ENCODE measurements at places on chromosomes 1 and 21.

GRCh38 chr1:153602749-153603148 lies 10.2 kb downstream of the S100A16 start:
- no peaks in the 10 kb centered on the region for H3K36me3 ChIP-seq
- no peak for DNase-seq
- no peaks in the 10 kb centered on the region for H3K27me3 ChIP-seq

GRCh38 chr21:31299291-31300147 lies 44.5 kb downstream of the TIAM1 start:
- no peak overlapping the region for H3K27ac ChIP-seq
- H3K4me3 ChIP-seq, result no peak overlapping the region
- H3K4me1 ChIP-seq, result no peaks in the 10 kb centered on the region
- no peaks in the 10 kb centered on the region for H3K27me3 ChIP-seq

GRCh38 chr1:51445351-51446090 lies 73.5 kb downstream of the EPS15 start:
- no peak overlapping the region for H3K4me3 ChIP-seq
- H3K27ac ChIP-seq, result no peak overlapping the region
- H3K4me1 ChIP-seq, result no peaks in the 10 kb centered on the region
- no peak for DNase-seq
- no peaks in the 10 kb centered on the region for H3K27me3 ChIP-seq
- H3K36me3 ChIP-seq, result peaks cover 43% of the 10 kb centered on the region

GRCh38 chr1:225480825-225481434 lies 53.1 kb upstream of the LBR start:
- no peak overlapping the region for H3K27ac ChIP-seq
- peak; percentile 51 for DNase-seq
- H3K27me3 ChIP-seq, result no peaks in the 10 kb centered on the region
- peaks cover 28% of the 10 kb centered on the region for H3K4me1 ChIP-seq

GRCh38 chr21:15437883-15438282 lies 291.9 kb upstream of the USP25 start:
- no peaks in the 10 kb centered on the region for H3K4me1 ChIP-seq
- H3K4me3 ChIP-seq, result no peak overlapping the region
- no peaks in the 10 kb centered on the region for H3K27me3 ChIP-seq
- DNase-seq, result no peak
- H3K36me3 ChIP-seq, result no peaks in the 10 kb centered on the region
- no peak overlapping the region for H3K27ac ChIP-seq

DNA sequence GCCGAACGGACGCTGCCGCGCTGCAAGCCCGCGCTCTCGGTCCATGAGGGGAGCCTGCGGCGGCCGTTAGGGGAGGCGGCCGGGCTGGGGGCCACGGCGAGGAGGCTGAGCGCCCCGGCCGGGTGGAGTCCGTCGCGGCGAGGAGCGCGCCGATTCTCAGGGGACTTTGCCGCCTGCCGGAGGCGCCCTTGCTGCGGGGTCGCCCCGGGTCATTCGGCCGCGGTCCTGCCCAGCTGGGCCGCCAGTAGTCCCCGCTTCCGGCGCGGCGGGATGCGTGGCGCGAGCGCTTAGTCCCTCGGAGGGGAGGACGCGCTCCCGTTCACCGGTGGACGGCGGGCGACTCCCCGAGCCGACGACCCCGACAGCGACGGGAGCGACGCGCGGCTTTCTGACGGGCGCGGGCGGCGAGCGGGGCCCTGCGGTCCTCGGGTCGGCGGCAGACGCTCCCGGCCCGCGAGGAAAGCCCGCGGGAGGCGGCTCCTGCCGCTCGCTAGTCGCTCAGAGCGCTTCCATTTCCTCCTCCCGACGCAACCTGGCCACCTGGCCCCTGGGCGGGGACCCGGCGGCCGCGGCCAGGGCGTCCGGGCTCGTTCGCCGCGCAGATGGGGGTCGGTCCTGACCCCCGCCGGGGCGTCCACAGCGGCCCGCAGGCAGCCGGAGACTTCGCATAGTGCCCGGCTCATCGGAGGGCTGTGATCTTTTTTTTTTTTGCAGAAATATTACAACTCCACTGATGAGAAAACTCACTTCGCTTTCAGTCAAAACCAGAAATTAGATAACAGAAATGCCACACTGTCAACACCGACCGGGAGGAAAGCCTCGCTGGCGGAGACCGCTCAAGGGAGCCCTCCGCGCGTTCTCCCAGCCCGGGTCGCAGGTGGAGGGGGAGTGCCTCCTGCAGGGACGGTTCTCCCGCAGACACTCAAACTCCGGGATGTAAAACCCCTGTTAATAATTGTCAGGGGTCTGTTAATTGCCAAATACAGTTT lies 641 bp upstream of the ZBTB21 start:
- peak; percentile 22 for DNase-seq
- H3K4me1 ChIP-seq, result peaks cover 11% of the 10 kb centered on the region
- H3K4me3 ChIP-seq, result peak overlapping the region; percentile 57

- no peaks in the 10 kb centered on the region for H3K27me3 ChIP-seq
- DNase-seq, result no peak
- H3K27ac ChIP-seq, result no peak overlapping the region
Observed at GRCh38 chr1:222187566-222188332, 360.2 kb downstream of the HHIPL2 start.

DNA sequence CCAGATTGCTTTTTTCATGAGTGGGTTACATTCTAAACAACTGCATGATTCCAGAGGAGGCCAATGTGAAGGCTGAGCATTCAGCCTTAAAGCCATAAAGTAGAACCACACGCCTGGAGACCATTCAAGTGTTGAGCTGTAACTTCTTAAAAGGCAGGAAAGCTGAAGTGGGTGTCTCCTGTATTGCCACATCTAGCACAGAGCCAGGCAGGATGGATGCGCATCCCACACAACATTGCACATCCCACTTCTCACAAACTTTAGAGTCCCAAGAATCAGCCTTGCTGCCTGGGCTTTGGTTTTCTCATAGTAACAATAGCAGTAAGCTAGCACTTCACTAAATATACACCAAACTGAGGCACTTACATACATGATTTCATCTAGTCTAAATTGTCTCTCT lies 151.7 kb downstream of the DAB1 start:
- peaks cover 7% of the 10 kb centered on the region for H3K4me1 ChIP-seq
- H3K27ac ChIP-seq, result no peak overlapping the region
- H3K4me3 ChIP-seq, result no peak overlapping the region
- H3K36me3 ChIP-seq, result no peaks in the 10 kb centered on the region

DNA sequence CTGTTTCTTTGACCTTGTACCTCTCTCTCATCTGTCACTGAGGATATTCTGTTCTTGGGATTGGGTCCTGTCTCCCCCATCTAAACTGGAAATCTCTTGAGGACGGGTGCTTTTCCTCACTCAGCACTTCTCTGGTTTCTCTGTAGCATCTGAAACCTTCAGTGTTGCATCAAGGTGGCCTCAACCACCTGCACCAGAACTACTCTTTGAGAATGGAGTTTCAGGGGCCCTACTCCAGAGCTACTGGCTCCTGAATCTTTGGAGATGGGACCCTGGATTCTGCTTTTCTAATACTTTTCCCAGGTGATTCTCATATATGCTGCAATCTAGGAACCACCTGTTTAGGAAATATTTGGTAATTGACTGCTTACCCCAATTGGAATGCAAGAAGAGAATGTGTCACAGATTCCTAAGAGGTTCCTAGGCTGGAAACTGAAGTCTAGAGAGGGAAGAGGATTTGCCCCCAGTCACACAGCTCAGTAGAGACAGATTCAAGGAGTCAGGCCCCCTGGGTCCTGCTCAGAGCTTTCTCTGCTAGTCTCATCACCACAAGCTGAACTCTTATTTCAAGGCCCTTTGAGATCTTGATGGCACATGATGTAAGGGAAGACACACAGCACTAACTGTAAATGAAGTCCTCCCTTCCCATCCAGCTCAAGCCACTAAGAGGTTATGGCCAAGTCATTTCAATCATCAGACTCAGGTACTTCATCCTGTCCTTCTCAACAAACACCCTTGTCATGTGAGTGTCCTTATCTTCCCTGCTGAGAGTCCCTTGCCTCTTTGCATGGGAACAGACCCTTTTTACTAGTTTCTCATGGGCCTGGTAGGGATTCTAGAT lies 48.7 kb downstream of the EIF2D start:
- H3K27me3 ChIP-seq, result no peaks in the 10 kb centered on the region
- peak overlapping the region; percentile 82 for H3K27ac ChIP-seq
- peak overlapping the region; percentile 25 for H3K4me3 ChIP-seq

DNA sequence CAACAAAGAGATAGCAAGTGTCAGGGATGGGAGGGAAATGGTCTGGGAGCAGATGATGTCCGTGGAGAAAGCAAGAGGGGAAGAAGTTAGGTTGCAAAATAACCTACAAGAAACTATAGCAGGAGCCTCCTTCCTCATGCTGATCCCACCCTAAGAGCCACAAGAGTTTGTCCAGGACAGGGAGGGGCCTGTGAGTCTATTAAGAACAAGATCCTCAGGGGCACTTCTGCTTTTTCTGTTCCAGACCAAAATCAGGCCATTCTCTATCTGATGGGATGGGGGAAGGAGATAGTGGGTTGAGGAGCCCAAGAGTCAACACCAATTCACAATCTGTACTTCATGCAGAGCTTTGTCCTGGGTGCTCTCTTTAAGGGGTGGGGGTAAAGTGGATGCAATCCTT lies 7.7 kb upstream of the ATP1A4 start:
- no peaks in the 10 kb centered on the region for H3K36me3 ChIP-seq
- DNase-seq, result peak; percentile 11
- no peaks in the 10 kb centered on the region for H3K4me1 ChIP-seq
- no peak overlapping the region for H3K27ac ChIP-seq
- H3K4me3 ChIP-seq, result no peak overlapping the region

GRCh38 chr21:17458279-17458678 lies 54.6 kb upstream of the CXADR start:
- no peaks in the 10 kb centered on the region for H3K36me3 ChIP-seq
- DNase-seq, result no peak
- no peaks in the 10 kb centered on the region for H3K27me3 ChIP-seq

GRCh38 chr21:15037900-15038293 lies 26.9 kb downstream of the NRIP1 start:
- peaks cover 9% of the 10 kb centered on the region for H3K36me3 ChIP-seq
- no peaks in the 10 kb centered on the region for H3K27me3 ChIP-seq

- H3K36me3 ChIP-seq, result no peaks in the 10 kb centered on the region
- no peak for DNase-seq
- H3K27me3 ChIP-seq, result peaks cover 2% of the 10 kb centered on the region
- H3K4me1 ChIP-seq, result peaks cover 3% of the 10 kb centered on the region
Observed at GRCh38 chr1:19045898-19046880, 89.7 kb upstream of the IFFO2 start.

- peaks cover 52% of the 10 kb centered on the region for H3K4me1 ChIP-seq
- no peak overlapping the region for H3K4me3 ChIP-seq
- H3K27me3 ChIP-seq, result no peaks in the 10 kb centered on the region
- H3K36me3 ChIP-seq, result no peaks in the 10 kb centered on the region
- DNase-seq, result no peak
- no peak overlapping the region for H3K27ac ChIP-seq
Observed at GRCh38 chr1:32242341-32242851, 4.6 kb upstream of the FAM167B start.

DNA sequence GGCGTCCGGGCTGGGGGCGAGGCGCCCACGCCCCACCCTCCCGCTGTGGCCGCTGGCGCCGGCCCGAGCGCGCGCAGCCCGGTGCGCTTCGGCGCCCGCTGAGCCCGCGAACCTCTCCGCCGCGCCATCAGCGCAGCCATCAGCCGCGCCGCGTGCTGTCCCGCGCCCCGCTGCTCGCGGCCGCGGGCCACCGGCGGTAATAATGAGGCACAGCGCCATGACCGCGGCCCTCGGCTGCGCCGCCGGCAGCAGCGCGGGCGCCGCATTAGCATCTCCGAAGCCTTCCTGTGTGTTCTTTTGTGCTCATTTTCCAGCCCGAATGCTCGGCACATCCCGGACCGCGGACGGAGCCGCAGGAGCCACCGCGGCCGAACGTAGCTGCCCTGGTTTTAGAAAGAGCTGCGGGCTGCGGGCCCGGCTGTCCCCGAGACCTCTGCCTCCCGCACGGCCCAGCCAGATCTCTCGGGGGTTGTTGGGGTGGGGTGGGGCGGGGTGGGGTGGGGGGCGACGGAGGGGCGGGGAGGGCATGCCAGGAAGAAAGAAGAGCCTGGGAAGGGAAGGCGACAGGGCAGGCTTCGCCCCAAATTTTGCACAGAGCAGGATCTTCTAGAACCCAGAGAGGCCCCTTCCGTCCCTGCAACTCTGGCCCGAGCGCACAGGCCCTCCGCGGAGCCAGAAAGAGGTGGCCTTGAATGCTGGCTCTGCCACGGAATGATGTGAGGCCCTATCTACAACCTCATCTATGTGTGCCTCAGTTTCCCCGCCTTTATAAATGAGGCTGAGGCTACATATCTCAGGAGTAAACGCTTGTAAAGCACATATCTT lies 55.3 kb downstream of the RRAGC start:
- no peaks in the 10 kb centered on the region for H3K36me3 ChIP-seq
- no peak for DNase-seq
- H3K27ac ChIP-seq, result no peak overlapping the region
- H3K4me3 ChIP-seq, result no peak overlapping the region

DNA sequence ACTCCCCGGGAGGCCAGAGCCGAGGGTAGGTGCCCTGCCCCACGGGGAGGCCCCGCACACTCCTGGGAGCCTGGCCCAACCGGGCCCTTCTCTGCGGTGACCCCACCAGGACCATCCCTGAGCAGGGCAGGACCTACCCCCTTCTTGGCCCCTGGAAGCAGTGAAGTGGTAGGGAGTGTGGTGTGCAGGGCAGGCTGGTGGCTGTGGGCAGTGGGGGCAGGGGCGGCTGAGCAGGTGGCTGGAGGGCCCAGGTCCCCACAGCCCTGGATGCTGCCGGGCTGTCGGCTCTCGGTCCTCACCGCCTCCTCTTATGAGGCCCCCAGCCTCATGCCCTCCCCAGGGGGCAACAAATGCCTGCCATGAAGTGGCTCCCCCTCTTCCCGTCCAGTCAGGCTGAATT lies 19.5 kb downstream of the PLCH2 start:
- peaks cover 48% of the 10 kb centered on the region for H3K4me1 ChIP-seq
- H3K36me3 ChIP-seq, result peaks cover 5% of the 10 kb centered on the region
- H3K27ac ChIP-seq, result no peak overlapping the region
- H3K4me3 ChIP-seq, result no peak overlapping the region
- DNase-seq, result no peak
